GM03348 (cell line): ENCODE measurements at places on chromosomes 13 and 19.

DNA sequence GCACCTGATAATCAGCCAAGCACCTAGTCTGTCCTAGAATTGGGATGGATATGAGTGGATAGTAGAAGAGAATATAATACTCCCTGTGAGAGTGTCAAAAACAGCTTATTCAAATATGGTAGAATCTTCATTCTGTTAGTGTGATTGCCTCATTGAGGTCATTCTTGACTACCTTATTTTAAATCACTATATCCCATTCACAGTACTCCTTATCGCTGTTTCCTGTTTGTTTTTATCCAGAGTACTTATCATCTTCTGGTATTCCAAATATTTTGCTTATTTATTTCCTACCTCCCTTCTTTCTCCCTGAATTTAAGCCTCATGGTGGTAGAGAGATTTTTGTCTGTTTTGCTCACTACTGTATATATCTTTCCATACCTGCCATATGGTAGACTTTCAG is 9.9 kb downstream of the NDFIP2 start:
- no peak for DNase-seq

- DNase-seq = no peak
Observed at GRCh38 chr13:112444416-112445399, 68.6 kb downstream of the SPACA7 start.

GRCh38 chr13:113548778-113549621 is 35.6 kb upstream of the TFDP1 start:
- no peak for DNase-seq

- DNase-seq = peak; percentile 52
Observed at GRCh38 chr13:27354379-27354778, 70.0 kb upstream of the GTF3A start.

GRCh38 chr19:15995536-15995935 is 46.7 kb downstream of the OR10H4 start:
- DNase-seq = no peak

DNA sequence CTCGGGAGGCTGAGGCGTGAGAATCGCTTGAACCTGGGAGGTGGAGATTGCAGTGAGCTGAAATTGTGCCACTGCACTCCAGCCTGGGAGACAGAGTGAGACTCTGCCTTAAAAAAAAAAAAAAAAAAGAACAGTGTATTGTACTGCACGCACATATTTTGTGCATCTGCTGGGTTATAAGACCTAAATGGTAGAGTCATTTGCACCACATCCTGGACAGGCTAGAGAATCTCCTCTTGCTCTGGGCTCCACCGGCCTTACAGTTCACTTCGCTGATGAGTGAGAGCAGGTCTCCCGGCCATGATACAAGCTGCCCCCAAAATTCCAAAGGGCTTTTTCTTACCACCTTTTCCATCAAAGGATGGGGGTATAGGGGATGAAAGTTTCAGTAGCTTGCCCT is 7.2 kb upstream of the SAE1 start:
- DNase-seq = no peak

DNA sequence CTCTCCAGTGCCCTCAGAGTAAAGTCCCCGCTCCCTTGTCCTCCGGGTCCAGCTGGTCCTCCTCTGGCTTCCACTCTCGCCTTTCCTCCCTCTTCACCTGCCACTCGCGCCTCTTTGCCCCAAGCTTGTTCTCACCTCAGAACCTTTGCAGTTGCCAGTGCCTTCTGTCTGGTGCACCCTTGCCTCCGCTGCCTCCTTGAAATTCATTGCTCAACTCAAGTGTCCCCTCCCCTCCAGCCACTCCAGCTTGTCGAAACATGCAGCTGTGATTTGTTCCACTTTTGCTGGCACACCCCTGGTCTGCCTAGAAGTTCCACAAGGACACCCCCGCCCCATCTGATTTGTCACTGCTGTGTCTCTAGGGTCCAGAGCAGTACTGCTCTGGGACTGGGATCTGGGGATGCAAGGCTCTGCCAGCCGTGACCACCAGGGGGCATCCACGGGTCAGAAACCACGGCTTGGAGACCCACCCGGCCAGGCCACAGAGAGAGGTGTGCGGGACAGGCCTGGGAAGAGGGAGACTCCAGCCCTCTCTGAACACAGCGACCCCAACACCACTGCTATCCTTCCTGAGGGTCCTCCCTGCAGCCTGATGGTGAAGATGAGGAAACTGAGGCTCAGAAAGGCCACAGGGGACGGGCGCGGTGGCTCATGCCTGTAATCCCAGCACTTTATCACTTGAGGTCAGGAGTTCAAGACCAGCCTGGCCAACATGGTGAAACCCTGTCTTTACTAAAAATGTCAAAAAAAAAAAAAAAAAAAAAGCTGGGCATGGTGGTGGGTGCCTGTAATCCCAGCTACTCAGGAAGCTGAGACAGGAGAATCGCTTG is 49.9 kb downstream of the AP1M1 start:
- peak; percentile 95 for DNase-seq

DNA sequence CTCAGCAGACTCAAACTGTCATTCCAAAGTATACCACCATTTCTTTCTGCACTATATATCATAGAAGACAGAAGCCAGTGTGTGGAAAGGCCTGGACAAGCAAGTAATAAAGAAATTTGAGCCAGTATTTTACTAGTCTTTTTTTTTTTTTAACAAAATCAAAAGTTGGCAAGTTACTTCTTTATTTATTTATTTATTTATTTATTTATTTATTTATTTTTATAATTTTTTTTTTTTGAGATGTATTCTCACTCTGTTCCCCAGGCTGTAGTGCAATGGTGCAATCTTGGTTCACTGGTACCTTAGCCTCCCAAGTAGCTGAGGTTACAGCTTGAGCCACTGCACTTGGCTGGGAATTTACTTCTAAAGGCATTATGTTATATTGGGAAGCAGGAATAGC is 25.3 kb downstream of the ZNF493 start:
- DNase-seq = no peak

DNA sequence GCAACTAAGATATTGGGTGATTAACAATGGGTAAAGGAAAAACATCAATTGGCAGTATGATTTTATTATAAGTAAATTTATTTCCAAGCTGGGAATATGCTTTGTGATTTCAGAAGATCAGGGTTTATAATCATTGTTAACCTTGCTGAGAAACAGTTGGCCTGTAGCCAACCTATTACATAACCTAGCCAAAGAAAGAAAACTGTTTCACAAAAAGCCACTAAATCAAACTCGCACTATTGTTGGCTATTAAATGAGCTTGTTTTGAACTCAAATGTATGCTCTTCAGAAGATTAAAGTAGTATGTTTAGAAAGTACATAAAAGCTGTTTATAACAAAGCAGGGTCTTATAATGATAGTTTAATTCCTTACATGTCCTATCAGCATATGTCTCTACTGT is 151.7 kb downstream of the LHFPL6 start:
- DNase-seq = no peak

- DNase-seq = no peak
Observed at GRCh38 chr19:3515891-3516422, 9.8 kb downstream of the FZR1 start.
